Activated CD8-positive, alpha-beta T cell treated with anti-CD3 and anti-CD28 coated beads for 36 hours (primary cell): ENCODE measurements at places on chromosomes 6 and 20. TPM values are rescaled to one million over a fixed set of nuclear protein-coding genes. Genes with fewer than 3 reads are reported as not detected.
A peak's percentile ranks its signal among the peaks of the same experiment; 100 is the strongest.

ETV7 gene
- total RNA-seq = 0.51 TPM

PHACTR2 gene
- total RNA-seq = 14.6 TPM

HLA-DQA1 gene
- 3.9 TPM for total RNA-seq

RPS18 gene
- total RNA-seq = 4,910 TPM

PTCRA gene
- not detected for total RNA-seq

C4B gene
- 2.7 TPM for total RNA-seq

NANP gene
- total RNA-seq = 8.0 TPM

SNAP25 gene
- total RNA-seq = not detected

- no peak overlapping the region for H3K4me3 ChIP-seq
- peaks cover 2% of the 10 kb centered on the region for H3K27me3 ChIP-seq
- H3K36me3 ChIP-seq = no peaks in the 10 kb centered on the region
- no peaks in the 10 kb centered on the region for H3K4me1 ChIP-seq
- no peak overlapping the region for H3K27ac ChIP-seq
Observed at GRCh38 chr6:73929405-73929804, 233.4 kb downstream of the CD109 start.

- no peak overlapping the region for H3K4me3 ChIP-seq
- H3K27me3 ChIP-seq = no peaks in the 10 kb centered on the region
- no peaks in the 10 kb centered on the region for H3K4me1 ChIP-seq
- no peaks in the 10 kb centered on the region for H3K36me3 ChIP-seq
- DNase-seq = no peak
Observed at GRCh38 chr20:24376311-24377099, 92.9 kb upstream of the SYNDIG1 start.

- H3K4me1 ChIP-seq = no peaks in the 10 kb centered on the region
- H3K4me3 ChIP-seq = no peak overlapping the region
- H3K36me3 ChIP-seq = no peaks in the 10 kb centered on the region
- H3K27ac ChIP-seq = no peak overlapping the region
- H3K27me3 ChIP-seq = no peaks in the 10 kb centered on the region
Observed at GRCh38 chr20:49210101-49210756, 9.0 kb upstream of the DDX27 start.

DNA sequence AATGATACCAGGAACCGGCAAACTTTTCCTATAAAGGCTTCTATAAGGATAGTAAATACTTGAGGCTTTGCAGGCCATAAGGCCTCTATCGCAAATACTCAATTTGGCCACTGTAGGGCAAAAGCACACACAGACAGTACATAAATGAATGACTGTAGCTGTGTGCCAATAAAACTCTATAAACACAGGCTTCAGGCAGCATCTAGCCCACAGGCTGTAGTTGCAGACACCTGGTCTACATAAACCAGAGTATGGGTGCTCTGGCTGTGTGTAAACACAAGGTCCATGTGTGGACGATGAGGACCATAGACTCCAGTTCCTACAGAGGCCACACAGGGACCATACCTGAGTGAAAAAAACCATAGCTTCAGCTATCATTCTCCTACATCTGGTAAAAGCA, 52.2 kb downstream of the ZMYND8 start:
- no peak for DNase-seq
- H3K27ac ChIP-seq = peak overlapping the region; percentile 29
- H3K27me3 ChIP-seq = no peaks in the 10 kb centered on the region
- H3K4me1 ChIP-seq = peaks cover 46% of the 10 kb centered on the region
- peaks cover 24% of the 10 kb centered on the region for H3K36me3 ChIP-seq

DNA sequence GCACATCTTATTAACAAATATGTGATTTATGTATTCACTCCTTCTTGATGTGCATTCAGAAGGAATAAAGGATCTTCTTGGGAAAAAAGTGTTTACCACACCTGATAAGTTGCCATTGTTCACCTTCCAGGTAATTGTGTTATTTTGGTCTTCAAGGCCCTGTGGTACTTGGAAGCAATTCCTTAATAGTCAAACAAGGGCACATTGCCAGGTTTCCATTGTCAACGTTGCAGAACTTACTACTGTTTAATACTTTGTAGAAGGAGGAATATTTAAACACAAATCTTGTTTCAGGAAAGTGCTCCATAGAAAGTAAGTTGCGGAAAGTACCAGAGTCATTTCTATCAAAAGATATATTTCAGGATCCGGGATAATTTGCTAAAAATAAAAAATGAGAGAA, 129.5 kb upstream of the SGK1 start:
- H3K36me3 ChIP-seq = no peaks in the 10 kb centered on the region
- H3K4me1 ChIP-seq = peaks cover 11% of the 10 kb centered on the region
- H3K27me3 ChIP-seq = no peaks in the 10 kb centered on the region
- DNase-seq = no peak

GRCh38 chr6:34036357-34037069, 109.4 kb downstream of the GRM4 start:
- no peak overlapping the region for H3K27ac ChIP-seq
- DNase-seq = no peak
- H3K4me3 ChIP-seq = no peak overlapping the region
- H3K27me3 ChIP-seq = peaks cover 3% of the 10 kb centered on the region
- H3K4me1 ChIP-seq = no peaks in the 10 kb centered on the region
- no peaks in the 10 kb centered on the region for H3K36me3 ChIP-seq

DNA sequence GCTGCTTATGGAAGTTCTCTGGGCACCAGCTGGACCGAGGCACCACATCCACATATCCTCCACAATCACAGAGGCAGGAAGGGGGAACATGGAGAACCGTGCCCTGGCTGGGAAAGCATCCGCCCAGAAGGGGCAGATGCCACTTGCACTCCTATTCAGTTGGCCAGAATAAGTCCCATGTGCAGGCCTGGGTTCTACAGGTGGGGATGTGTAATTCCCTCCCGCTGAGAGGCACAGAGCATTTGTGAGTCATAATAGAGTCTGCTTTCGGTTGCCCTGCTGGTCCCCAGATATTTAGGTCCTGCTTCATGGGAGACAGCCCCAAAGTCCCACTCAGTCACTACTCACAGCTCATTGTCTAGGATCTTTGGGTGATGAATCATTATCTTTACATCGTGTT, 104.0 kb downstream of the PHACTR3 start:
- peaks cover 4% of the 10 kb centered on the region for H3K27me3 ChIP-seq
- DNase-seq = no peak
- H3K36me3 ChIP-seq = no peaks in the 10 kb centered on the region

- H3K4me1 ChIP-seq = peaks cover 9% of the 10 kb centered on the region
- H3K4me3 ChIP-seq = no peak overlapping the region
- no peaks in the 10 kb centered on the region for H3K36me3 ChIP-seq
- H3K27me3 ChIP-seq = no peaks in the 10 kb centered on the region
Observed at GRCh38 chr6:14401246-14401645, 283.7 kb downstream of the CD83 start.

DNA sequence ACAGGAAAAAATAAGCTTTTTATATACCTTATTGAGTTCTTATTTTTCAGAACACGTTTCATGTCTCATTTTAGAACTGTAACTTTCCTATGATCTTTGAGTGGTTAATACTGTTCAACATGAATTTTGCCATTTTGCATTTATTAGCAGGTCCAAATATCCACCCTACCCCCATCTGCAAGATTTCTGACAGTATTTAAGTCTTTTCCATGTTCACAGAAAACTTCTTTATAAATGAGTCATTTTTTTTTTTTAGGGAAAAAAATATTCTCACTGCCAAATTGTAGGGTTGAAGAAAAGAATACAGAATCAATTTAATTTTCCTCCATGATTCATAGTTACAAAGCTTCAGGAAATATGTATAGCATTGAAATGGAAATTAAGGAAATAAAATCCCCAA, 101.8 kb downstream of the COL21A1 start:
- H3K4me3 ChIP-seq = no peak overlapping the region
- H3K4me1 ChIP-seq = no peaks in the 10 kb centered on the region
- H3K27me3 ChIP-seq = no peaks in the 10 kb centered on the region
- DNase-seq = no peak

DNA sequence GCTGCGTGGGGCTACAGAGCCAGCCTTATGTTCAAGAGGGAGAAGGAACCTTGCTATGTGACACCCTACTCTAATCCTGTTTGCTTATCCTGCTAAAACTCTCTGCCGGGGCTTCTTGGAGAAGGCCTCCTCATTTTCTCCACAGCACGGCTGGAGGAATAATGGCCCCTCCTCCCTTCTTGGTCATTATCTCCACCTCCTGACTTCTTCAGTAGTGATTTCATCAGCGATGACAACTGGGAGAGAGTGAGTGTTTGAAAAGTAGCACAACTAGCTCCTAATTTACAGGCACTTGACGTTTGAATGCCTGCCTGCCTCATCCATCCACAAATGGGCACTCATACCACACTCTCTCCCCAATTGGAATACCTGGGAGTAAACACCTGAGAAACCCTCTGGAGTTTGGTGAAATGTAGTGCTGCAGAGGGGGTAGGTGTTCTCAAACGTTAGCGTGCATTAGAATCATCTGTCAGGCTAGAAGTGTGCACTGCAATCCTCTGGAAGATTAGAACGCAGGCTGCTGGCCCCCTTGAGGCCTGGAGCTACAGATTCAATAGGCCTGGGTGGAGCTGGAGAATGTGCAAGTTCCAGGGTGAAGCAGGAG, 148.5 kb downstream of the FOXC1 start:
- H3K27ac ChIP-seq = no peak overlapping the region
- no peaks in the 10 kb centered on the region for H3K27me3 ChIP-seq
- no peak overlapping the region for H3K4me3 ChIP-seq
- no peaks in the 10 kb centered on the region for H3K4me1 ChIP-seq
- DNase-seq = no peak
- H3K36me3 ChIP-seq = peaks cover 13% of the 10 kb centered on the region

- no peaks in the 10 kb centered on the region for H3K36me3 ChIP-seq
- no peaks in the 10 kb centered on the region for H3K4me1 ChIP-seq
- no peak overlapping the region for H3K27ac ChIP-seq
- no peak overlapping the region for H3K4me3 ChIP-seq
Observed at GRCh38 chr6:8549074-8549790, 113.9 kb upstream of the SLC35B3 start.

- H3K36me3 ChIP-seq = no peaks in the 10 kb centered on the region
- no peak overlapping the region for H3K27ac ChIP-seq
- no peaks in the 10 kb centered on the region for H3K4me1 ChIP-seq
- no peak overlapping the region for H3K4me3 ChIP-seq
- no peaks in the 10 kb centered on the region for H3K27me3 ChIP-seq
Observed at GRCh38 chr6:66126358-66126757, 419.3 kb upstream of the EYS start.
